ENCODE measurements at places on chromosomes 5 and 9. TPM values are rescaled to one million over a fixed set of nuclear protein-coding genes. Genes with fewer than 3 reads are reported as not detected.
A peak's percentile ranks its signal among the peaks of the same experiment; 100 is the strongest.

Gene CXCL14
- total RNA-seq: 219 TPM

GRCh38 chr9:89952401-89952800, 347.6 kb downstream of the GADD45G start:
- no peak for DNase-seq
- no peaks in the 10 kb centered on the region for H3K36me3 ChIP-seq
- H3K27me3 ChIP-seq: no peaks in the 10 kb centered on the region
- H3K4me3 ChIP-seq: no peak overlapping the region
- no peak overlapping the region for H3K27ac ChIP-seq
- H3K4me1 ChIP-seq: no peaks in the 10 kb centered on the region

DNA sequence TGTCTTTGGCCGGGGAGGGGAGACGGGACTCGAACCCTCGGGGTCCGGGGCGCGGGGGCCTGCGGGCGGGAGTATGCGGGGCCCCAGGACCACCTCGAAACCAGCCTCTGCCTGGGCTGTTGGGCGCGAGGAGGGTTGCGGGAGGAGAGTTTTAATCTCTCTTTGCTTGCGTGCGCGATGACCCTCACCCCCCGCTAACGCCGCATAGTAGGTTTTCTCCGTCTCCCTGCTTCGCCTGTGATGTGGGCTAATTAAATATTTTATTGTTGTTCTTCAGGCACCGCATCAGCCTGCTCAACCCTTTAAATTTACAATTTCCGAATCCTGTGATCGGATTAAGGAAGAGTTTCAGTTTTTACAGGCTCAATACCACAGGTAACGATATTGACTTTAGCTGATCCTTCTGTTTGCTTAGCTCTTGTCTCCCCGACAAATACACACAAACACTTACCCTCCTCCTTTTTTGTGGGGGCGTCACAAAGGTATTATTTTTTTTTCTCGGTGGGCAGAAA, 1.7 kb downstream of the TLE4 start:
- peak; percentile 64 for DNase-seq
- peak overlapping the region; percentile 87 for H3K4me3 ChIP-seq
- no peaks in the 10 kb centered on the region for H3K36me3 ChIP-seq
- H3K4me1 ChIP-seq: no peaks in the 10 kb centered on the region

- H3K27ac ChIP-seq: no peak overlapping the region
- H3K4me1 ChIP-seq: no peaks in the 10 kb centered on the region
- H3K36me3 ChIP-seq: no peaks in the 10 kb centered on the region
- DNase-seq: no peak
- no peaks in the 10 kb centered on the region for H3K27me3 ChIP-seq
Observed at GRCh38 chr9:133246991-133247390, 28.0 kb downstream of the ABO start.

- no peaks in the 10 kb centered on the region for H3K36me3 ChIP-seq
- no peaks in the 10 kb centered on the region for H3K4me1 ChIP-seq
- no peak overlapping the region for H3K4me3 ChIP-seq
- no peak overlapping the region for H3K27ac ChIP-seq
- DNase-seq: no peak
Observed at GRCh38 chr5:20610681-20611080, 622.7 kb upstream of the CDH18 start.

DNA sequence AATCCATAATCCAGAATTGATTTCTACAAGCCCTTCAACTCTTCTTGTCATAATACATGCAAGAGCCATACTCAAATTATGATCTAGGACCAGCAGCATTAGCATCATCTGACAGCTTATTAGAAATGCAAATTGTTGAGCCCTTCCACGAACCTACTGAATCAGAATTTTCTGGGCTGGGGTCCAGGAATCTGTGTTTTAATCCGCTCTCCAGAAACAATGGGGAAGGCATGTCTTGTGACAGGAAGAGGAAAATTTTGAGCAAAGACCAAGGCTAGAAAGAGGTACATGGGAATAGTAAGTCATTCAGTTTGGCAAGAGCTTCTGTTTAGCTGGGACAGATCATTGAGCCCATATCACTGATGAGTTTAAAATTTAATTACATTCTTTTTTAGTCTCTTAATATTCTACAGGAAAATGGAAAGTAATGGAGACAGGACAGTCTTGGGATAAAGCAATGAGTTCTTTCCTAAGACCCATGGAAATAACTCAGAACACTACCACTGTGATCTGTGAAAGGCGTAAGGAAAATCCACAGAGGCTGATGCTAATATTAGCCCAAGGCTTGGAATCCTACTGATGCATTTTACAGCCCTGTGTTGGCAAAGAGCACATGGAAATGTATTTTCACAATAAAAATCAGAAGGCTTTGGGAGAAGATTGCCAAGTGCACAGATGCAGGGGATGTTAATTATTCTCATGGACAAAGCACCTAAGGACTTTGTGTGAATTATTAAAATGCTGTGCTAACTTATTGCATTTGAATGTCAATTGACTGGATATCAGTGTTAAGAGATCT, 73.7 kb upstream of the STK32A start:
- H3K4me1 ChIP-seq: no peaks in the 10 kb centered on the region
- H3K27ac ChIP-seq: no peak overlapping the region
- H3K4me3 ChIP-seq: no peak overlapping the region
- H3K36me3 ChIP-seq: no peaks in the 10 kb centered on the region
- DNase-seq: no peak
- H3K27me3 ChIP-seq: peaks cover 4% of the 10 kb centered on the region

GRCh38 chr5:127333483-127333882, 42.9 kb downstream of the MEGF10 start:
- no peak for DNase-seq
- H3K27me3 ChIP-seq: peaks cover 2% of the 10 kb centered on the region
- no peaks in the 10 kb centered on the region for H3K4me1 ChIP-seq
- no peak overlapping the region for H3K4me3 ChIP-seq
- no peak overlapping the region for H3K27ac ChIP-seq

GRCh38 chr5:141518618-141519015, 29.7 kb downstream of the PCDHGC5 start:
- no peak overlapping the region for H3K27ac ChIP-seq
- no peak for DNase-seq
- no peak overlapping the region for H3K4me3 ChIP-seq
- H3K4me1 ChIP-seq: peaks cover 2% of the 10 kb centered on the region
- H3K27me3 ChIP-seq: no peaks in the 10 kb centered on the region
- no peaks in the 10 kb centered on the region for H3K36me3 ChIP-seq

Measured in aorta (tissue), 5 donors.